Fibroblast of the aortic adventitia (primary cell): ENCODE measurements at places on chromosomes 11 and 22. TPM values are rescaled to one million over a fixed set of nuclear protein-coding genes. Genes with fewer than 3 reads are reported as not detected.
A peak's percentile ranks its signal among the peaks of the same experiment; 100 is the strongest.

GRCh38 chr11:74072721-74073120 lies 63.8 kb upstream of the UCP3 start:
- no peak for DNase-seq

- no peak for DNase-seq
Observed at GRCh38 chr11:100119176-100119575, 567.9 kb upstream of the ARHGAP42 start.

GRCh38 chr22:42367980-42368378 lies 64.2 kb downstream of the NFAM1 start:
- DNase-seq, result no peak

DNA sequence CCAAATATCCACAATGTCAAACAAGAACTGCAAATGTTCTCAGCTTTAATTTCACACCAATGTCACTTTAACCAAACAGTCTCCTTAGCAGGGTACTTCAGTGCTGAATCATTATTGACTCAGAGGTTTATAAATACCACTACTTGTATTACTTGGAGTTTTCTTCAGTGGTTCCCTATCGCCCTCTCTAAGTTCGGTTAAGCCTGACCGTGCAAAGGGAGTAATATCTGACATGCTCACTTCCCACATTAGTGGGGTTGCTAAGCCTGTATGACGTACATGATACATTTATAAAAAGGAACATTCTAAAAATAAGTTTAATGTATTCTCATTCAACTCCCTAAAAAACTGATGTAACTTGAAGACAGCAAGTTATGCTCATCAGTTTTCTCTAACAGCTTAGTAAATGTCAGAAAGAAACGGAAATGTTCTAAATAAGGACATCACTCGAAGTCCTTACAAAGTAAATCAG lies 93.1 kb upstream of the ZC3H12C start:
- DNase-seq, result peak; percentile 96

SLC16A8 gene
- 0.18 and 1.6 TPM in 2 replicates for total RNA-seq

DNA sequence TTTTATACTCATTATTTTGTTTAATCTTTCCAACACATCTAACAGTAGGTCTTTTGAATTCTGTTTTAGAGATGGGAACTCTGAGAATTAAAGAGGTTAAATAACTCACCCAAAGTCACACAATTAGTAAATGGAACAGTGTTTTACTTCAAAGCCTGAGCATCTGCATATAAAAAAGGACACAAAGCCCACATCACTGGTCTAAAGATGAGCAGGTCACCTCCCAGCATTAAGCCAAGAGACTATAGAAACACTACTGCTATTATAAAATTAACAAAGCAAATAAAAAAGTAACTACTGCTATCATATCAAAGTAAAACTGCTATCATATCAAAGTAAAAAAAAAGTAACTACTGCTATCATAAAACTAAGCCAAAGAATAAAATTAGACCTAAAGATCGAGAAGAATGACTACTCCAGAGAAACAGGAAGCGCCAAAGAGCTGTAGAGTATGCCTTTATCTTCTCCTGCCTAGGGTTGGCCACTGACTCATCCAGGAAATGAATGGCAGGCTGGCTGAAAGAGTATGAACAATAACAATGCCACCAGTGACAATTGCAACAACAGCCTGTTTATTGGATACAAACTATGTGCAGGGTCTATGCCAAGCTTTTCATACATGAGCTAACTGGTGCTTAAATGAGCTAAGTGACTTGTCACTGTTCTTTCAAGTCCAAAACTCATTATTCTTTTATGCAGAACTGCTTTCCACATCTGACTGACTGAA lies 1153.0 kb upstream of the TENM4 start:
- peak; percentile 83 for DNase-seq

- DNase-seq, result no peak
Observed at GRCh38 chr11:82195283-82195682, 538.4 kb downstream of the FAM181B start.

GRCh38 chr11:44831605-44832394 lies 105.0 kb downstream of the TSPAN18 start:
- DNase-seq, result no peak

- peak; percentile 76 for DNase-seq
Observed at GRCh38 chr11:95915051-95915450, 8.9 kb downstream of the MTMR2 start.

GRCh38 chr11:17748761-17749721 lies 14.5 kb downstream of the KCNC1 start:
- DNase-seq, result no peak

DNA sequence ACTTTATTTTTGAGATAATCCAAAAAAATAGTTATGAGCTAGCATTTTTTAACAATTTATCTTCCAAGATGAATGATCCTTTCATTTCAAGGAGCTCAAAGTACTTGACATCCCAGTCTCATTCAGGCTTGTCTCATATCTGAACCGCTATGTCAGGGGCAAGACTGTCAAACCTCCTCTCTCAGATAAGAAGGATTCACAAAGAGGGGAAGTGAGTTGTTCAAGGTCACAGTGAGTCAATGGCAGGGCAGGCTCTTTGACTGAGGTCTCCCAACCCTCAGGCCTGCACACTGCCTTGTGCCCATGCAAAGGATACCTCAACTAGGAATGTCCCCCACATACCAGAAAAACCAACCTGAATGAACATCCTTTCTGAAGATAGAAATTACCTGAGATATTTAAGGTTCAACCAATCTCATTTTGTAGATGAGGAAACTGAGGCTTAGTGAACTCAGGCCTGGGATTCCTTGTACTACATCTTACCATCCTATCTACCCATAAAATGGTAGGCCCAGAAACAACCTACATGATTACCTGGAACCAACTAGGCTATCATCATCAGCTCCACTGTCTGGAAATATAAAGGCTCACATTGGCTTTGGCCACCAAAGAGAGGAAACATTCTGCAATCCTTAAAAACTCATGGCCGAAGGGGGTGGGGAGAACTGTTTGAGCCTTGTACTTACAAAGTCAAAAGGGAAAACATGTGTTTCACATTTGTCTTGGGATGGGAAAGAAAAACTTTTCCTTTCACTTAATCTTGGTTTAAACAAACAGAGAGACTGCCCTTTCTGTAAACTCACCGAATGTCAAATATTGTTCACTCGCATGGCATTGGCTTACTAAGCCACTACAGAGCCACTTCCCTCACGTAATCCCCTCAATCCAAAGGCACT lies 51.1 kb downstream of the LIF start:
- peak; percentile 38 for DNase-seq

DNA sequence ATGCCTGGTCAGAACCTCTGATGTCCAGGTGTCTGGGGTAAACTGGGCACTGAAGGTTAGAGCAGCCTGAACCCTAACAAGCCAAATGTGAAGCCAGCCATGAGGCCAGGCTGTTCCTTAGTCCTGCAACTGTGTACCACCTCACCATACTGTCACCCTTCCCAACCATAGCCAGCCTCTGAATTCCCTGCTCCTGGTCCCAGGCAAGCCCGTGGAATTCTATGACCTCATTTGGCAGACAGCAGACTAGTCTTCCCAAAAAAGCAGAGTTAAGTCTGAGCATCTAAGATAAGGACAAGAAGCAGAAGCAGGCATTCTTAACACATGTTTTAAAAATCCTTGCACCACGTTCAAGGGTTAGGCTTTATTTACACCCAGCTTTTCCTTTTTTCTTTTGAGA lies 134.8 kb downstream of the C11orf58 start:
- peak; percentile 9 for DNase-seq

- no peak for DNase-seq
Observed at GRCh38 chr11:70077411-70078094, 564 bp upstream of the ANO1 start.

TPH1 gene
- 0.18 and 1.2 TPM in 2 replicates for total RNA-seq

GRCh38 chr11:123698546-123699127 lies 42.8 kb downstream of the ZNF202 start:
- no peak for DNase-seq

GRCh38 chr11:112652786-112653390 lies 308.3 kb upstream of the NCAM1 start:
- DNase-seq, result peak; percentile 71

TPBGL gene
- total RNA-seq, result 0.08 TPM in 1 of 2 replicates, not detected in the other

- DNase-seq, result no peak
Observed at GRCh38 chr22:23230348-23231068, 50.2 kb downstream of the BCR start.

SGSM1 gene
- total RNA-seq, result not detected in 2 replicates

- DNase-seq, result peak; percentile 32
Observed at GRCh38 chr22:37751449-37752188, 54.8 kb downstream of the TRIOBP start.

DNA sequence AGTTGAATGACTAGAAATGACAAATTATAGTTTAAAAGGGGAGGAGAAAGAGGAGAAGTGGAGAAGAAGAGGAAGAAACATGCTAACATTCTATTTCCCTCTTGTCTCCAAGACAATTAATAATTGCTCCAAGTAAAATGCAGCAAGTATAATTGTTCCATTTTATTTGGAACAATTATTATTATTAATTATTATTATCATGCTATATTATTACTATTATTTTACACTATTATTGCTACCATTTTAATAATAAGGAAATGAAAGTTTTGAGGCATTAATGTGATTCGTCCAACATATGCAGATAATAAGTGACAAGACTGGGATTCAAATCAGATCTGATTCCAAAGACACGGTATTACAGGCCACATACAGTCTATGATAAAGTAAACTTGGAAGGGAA lies 293.6 kb upstream of the ZC3H12C start:
- no peak for DNase-seq

- DNase-seq, result no peak
Observed at GRCh38 chr22:47309946-47310345, 547.5 kb downstream of the TBC1D22A start.
